ENCODE measurements at places on chromosomes 6 and 20.

GRCh38 chr6:39369987-39370386, 47.5 kb upstream of the KCNK16 start:
- DNase-seq: no peak

- no peak for DNase-seq
These were observed 136.4 kb upstream of the PTPN1 start for GRCh38 chr20:50373674-50374286.

DNA sequence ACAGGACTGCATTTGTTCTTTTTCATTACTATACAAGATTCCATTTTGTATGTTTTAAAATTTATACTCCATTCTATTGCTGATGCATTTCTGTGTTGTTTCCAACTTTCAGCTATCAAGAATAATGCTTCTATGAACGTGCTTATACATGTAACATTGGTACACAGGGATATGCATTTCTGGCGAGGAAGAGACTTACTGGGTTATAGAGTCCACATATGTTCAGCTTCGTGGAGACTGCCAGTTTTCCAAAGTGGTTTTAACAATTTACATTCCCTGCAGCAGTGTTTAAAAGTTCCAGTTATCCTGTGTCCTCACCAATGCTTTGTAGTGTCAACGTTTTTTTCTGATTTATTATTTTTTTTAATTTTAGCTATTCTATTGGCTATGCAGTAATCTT, 48.5 kb downstream of the AIG1 start:
- no peak for DNase-seq

DNA sequence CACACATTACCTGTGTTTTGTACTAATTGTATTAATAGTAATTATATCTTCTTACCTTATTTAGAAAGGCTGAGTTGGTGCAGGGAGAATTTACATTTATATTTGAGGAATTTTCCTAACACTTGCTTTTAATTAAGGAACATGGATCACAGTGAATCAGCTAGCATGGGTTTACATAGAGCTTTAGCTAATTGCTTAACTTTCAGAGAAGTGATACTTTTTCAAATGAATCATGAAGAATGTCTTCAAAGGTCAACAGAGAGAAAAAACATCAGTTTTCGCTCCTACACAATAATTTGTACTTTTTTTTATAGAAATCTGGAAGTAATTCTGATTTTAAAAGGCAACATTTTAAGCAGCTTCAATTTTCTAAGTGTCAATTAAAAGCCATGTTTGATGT, 195.0 kb upstream of the HEY2 start:
- no peak for DNase-seq

DNA sequence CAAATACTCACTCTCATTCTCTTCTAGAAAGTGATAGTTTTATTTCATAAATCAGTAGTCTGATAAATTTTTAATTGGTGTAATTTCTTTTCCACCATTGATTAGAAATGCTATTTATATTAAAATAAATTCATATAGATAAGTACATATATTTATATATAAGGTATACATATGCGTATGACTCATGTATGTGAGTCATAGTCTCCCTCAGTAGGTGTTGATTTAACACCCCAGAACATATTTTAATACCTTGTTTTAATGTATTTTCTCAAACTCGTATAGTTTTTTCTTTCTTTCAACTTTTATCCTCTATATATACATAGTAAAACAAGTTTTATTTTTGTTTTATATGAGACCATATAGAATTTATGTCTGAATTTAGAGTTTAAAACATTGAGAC, 130.4 kb downstream of the PLG start:
- DNase-seq: no peak

- DNase-seq: no peak
These were observed 13.2 kb downstream of the FAM229B start for GRCh38 chr6:112100561-112100960.

DNA sequence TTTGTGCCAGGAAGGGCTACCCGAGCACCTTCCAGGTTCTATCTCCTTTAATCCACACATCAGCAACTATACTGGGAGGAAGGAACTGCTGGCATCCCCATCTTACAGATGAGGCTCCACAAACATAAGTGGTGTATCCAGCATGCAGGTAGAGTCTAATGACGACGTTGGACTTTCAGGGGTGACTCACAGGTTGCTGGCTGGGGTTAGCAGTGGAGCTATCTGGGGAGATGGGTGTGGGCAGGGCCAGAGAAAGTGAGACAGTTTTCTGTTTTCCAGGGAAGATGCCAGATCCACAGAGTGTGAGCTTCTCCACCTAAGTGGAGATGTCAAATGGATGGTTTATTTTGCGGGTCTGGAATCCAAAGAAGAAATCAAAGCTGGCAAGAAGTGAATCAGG, 31.8 kb downstream of the CDH22 start:
- DNase-seq: no peak

- DNase-seq: no peak
These were observed 49.9 kb downstream of the STK4 start for GRCh38 chr20:45016089-45016671.

- no peak for DNase-seq
These were observed 950 bp downstream of the KCTD20 start for GRCh38 chr6:36443471-36444428.

GRCh38 chr6:54801669-54802068, 44.9 kb upstream of the FAM83B start:
- no peak for DNase-seq

DNA sequence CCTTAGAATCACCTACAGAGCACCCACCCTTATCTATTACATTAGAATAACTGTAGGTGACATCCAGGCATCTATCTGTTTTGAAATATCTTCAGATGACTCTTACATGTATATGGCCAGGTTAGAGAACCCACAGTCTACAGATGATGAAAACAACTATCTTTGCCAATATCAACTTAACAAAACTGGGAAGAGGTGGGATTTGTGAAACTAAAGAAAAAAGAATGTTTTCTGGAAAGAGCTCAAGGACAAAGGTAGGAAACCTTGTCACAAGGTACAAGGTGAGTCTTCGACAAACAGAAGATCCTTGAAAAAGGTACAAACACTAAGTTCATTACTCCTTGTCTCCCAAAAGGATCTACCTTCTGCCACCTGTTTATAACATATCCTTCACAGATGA, 47.0 kb upstream of the DST start:
- DNase-seq: no peak

GRCh38 chr20:22447447-22447778, 137.0 kb downstream of the FOXA2 start:
- DNase-seq: no peak

GRCh38 chr20:9375221-9375681, 139.1 kb upstream of the LAMP5 start:
- no peak for DNase-seq

GRCh38 chr6:1636272-1636825, 26.6 kb downstream of the FOXC1 start:
- no peak for DNase-seq

- DNase-seq: no peak
These were observed 10.7 kb downstream of the TBXT start for GRCh38 chr6:166156942-166157341.

DNA sequence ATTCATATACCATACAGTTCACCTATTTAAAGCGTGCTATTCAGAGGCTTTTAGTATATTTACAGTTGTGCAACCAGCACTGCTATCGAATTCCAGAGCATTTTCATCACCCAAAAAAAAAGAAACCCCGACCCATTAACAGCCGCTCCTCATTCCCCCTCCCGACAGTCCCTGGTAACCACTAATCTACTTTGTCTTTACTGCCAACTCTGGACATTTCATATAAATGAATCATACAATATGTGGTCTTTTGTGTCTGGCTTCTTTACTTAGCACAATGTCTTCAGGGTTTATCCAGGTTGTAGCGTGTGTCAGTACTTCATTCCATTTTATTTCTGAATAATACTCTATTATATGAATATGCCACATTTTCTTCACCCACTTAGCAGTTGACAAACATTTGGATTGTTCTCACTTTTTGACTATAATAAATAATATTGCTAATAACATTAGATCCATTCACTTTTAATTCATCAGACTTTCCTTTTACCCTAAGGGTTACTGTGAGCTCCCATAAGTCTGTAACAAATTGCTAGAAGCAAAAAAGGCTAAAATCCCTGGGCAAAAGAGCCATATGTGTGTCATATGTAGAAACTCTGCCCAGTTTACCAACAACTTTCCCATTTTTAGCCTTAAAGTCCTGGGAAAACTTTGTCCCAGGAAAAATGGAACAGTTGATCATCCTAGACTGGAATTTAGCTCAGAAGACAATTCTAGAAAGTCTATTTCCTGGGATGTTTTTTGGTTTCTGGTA, 23.2 kb upstream of the ROS1 start:
- DNase-seq: no peak

DNA sequence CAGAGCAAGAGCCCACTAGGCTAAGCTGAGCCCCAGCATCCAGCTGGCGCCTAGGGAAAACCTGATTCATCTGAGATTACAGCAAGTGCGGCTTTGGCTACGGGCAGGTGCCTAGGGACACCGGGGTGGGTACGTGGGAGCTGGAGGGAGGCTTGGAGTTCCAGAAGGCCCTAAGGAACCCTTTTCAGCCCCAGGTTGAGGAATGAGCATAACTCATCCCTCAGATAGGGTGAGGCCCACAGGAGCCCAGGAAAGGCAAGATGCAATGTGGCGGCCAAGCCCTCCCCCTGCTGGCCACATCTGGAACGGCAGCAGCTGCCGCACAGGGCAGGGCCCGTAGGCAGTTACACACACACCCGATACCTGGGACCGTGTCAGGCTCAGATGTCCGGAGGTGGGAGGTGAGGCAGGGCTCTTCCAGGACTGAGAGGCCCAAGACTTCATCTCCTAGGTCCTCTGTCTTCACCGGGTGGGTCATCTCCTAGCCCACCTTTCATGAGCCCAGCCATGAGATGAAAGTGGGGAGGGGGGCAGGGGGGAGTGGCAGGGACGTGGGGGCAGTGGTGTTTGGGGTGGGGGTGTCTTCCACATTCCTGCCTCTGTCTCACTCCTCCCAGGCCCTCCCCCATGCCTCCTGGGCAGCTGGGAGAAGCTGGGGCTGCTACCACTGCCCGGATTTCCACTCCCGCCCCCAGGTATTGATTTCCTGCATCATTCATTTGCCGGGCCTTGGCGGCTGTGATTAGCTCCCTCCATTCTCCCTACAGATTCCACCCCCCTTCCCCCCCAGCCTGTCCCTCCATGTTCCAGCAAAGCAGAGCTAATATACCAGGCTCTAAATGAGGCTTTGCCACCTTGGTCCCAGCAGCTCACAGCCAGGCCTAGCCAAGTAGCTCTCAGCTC, 5.5 kb downstream of the MDGA1 start:
- peak; percentile 66 for DNase-seq

DNA sequence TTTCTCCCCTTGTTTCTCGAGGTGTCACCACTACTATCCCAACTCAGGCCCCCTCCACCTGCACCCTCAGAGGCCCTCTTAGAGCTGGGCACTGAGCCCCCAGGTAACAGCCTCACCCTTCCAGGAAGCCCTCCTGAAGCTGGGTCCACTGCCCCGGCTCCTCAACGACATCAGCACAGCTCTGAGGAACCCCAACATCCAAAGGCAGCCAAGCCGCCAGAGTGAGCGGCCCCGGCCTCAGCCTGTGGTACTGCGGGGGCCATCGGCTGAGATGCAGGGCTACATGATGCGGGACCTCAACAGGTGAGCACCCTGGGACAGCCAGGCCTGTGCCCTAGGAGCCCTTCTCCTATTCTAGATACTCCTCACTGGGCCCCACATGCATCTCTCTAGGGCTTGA, 12.9 kb upstream of the ZBTB9 start:
- no peak for DNase-seq

- no peak for DNase-seq
These were observed 46.1 kb downstream of the MYH7B start for GRCh38 chr20:35001596-35002362.

GRCh38 chr6:41576667-41577066, 30.5 kb downstream of the FOXP4 start:
- DNase-seq: no peak
